ENCODE measurements at places on chromosomes 2 and 18.

DNA sequence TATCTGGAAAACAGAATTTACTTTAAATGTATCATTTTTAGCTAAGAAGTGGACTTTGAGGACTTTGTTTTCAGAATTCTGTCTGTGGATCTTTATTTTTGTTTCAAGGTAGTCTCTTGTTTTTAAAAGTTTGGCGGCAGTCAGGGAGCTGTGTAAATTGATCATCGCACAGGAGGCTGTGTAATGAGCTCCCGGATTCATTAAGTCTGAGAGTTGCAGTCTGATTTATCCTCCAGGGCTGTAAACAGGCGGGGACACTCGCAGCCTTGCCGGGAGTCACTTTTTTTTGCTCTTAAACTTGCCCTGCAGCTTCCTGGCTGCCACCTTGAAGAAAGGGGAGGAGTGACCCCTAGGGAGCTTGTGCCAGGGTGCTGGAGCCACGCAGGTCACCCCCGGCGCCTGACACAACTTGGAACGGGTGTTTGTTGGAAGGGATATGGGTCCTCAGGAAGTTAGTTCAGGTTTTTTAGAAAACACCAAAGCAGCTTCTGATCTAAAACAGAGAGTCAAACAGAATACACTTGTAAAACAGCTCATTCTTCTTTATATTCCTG, 76.2 kb downstream of the DCDC2C start:
- DNase-seq, result no peak

- no peak for DNase-seq
Observed at GRCh38 chr2:27940090-27940671, 49.7 kb downstream of the BABAM2 start.

DNA sequence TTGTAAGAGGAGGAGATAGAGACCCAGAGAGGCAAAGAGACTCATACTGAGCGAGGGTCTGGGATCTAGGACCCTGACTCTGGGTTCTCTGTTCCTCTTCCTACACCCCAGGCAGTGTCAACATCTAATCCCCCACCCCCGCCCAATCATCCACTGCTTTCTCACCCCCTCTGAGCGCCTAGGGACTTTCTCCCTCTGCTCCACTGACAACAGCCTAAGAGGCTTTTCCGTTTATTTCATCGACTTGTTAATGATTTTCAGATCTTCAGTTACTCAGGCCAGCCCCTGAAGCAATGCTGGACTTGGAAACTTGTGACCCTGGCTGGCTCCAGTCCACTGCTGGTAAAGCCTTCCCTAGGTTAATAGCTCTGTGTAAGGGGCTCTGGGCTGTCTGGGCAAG, 65.1 kb downstream of the TFCP2L1 start:
- DNase-seq, result no peak

DNA sequence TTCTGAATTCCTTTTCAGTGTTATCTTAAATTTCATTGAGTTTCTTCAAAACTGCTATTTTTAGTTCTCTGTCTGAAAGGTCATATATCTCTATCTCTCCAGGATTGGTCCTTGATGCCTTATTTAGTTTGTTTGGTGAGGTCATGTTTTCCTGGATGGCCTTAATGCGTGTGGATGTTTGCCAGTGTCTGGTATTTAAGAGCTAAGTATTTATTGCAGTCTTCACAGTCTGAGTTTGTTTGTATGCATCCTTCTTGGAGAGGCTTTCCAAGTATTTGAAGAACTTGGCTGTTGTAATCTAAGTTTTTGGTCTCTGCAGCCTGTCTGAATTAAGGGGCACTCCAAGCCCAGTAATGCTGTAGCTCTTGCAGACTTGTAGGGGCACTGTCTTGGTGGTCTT, 249.3 kb downstream of the ZNF385B start:
- no peak for DNase-seq

GRCh38 chr2:236664136-236664535, 94.5 kb downstream of the ACKR3 start:
- DNase-seq, result no peak

GRCh38 chr18:433298-433697, 67.2 kb downstream of the COLEC12 start:
- no peak for DNase-seq

DNA sequence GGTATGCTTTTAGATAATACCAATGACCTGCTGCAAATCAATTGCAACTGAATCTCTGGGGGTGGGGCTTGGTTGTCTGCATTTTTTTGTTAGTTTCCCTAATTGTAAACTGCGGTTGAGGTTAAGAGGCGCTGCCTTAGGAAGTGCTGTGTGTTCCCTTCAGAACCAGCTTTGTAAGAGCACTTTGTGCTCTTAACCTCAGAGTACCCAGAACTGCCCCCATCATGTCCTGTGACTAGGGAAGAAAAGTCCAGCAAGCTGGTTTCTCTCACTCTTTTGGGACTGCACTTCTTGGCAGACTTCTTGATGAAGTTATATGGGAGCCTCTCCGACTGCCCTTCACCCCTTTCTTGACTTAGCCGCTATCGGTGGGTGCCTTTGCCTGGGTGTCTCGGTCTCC, 245.5 kb upstream of the CXCR4 start:
- DNase-seq, result no peak

- DNase-seq, result no peak
Observed at GRCh38 chr2:99242151-99242550, 13.3 kb downstream of the LYG2 start.

DNA sequence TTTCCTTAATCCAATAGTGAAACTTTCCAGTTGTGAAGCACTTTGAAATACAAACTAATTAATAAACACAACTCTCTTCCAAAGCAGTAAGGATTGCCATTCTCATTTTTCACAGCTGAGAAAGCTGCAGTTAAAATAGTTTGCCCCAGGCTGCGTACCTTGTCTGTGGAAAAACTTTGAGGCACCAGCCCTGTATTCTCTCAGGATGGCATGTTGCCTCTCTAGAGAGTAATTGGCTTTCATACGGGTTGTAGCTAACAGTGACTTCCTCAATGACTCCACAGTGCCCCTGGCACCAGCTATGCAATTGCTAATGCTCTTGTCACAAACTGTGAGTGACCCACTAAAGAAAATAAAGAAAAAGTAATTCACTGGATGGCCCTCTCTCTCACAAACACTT, 345.7 kb downstream of the MTX2 start:
- DNase-seq, result no peak

DNA sequence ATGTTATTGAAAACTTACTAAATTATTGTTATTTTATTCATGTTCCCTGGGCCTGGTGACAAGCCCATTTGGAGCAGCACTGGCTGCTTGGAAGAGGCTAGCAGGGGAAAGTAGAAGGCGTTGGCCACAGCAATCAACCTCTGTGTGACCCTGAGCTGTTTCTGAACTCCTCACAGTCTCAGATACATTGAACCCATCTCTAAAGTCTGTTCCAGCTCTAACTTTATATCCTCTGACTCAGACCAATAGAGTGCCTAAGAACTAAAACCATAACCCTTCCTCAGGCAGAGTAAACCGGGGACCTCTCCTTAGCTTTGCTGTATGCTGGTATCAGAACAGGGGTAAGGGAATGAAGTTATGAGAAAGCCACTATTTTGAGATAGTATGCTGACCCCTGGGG, 96.4 kb upstream of the NOL4 start:
- DNase-seq, result no peak

GRCh38 chr2:118437501-118437900, 349.2 kb downstream of the INSIG2 start:
- no peak for DNase-seq

- peak; percentile 26 for DNase-seq
Observed at GRCh38 chr2:191114403-191114886, 36.3 kb downstream of the STAT4 start.
